ENCODE measurements at places on chromosomes 1 and 21.

DNA sequence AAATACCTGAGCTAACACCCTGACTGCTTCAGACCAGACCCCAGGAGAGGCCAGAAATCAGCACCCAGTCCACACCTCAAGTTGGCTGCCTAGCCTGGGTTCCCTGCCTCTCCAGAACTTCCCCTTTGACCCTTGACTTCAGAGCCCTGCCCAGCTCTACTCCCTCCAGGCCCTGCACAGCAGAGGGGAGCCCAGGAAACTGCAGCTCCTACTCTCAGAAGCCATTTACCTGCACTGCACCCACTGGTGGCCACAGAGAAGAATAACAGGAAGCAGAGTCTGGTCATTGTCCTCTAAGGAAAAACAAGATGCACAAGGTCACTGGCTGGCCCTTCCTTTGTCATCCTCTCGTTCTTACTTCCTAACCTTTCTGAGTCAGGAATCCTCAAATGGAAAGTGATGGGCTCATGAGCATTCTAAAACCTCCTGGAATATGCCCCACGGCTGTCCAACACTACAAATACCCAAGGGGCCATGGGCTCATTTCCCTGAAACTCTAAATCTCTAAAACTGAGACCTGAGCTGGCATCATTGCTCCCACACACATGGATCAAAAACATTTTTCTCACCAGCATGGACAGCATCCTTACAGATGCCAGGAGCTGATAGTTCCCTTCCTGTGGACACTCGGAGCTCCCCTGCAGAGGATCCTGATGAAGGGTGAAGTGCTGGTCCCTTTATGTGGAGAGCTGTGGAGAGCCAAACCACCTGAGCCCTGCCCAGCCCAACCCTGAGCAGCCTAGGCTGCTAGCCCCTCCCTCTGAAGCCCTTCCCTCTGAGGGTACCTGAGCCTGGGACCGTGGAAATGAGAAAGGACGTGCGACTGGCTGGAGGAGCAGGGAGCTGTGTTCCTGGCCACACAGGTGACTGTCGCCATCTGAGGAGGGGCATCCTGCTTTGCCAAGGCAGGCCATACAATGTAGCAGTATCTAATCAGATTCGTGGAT is at the start of gene ITLN2:
Gene ITLN2 (minus strand): TSS at position 652 of the 947 bp plus-strand sequence. CDS start 68 bp downstream, at position 584.
- no peak for DNase-seq

- DNase-seq, result no peak
Observed at GRCh38 chr1:44591381-44591780, 82.9 kb downstream of the TMEM53 start.

DNA sequence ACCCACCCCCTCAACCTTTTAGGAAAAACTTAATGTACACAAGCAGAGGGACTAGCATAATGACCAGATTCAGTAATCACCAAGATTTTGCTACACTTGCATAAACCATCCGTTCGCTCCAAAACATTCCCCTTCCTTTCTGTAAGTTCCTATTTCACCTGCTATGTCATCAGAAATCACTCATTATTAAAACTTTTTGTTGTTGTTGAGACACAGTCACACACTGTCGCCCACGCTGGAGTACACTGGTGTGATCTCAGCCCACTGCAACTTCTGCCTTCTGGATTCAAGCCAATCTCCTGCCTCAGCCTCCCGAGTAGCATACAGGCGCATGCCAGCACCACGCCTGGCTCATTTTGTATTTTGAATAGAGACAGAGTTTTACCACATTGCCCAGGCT is 3.4 kb downstream of the MRPL20 start:
- no peak for DNase-seq

DNA sequence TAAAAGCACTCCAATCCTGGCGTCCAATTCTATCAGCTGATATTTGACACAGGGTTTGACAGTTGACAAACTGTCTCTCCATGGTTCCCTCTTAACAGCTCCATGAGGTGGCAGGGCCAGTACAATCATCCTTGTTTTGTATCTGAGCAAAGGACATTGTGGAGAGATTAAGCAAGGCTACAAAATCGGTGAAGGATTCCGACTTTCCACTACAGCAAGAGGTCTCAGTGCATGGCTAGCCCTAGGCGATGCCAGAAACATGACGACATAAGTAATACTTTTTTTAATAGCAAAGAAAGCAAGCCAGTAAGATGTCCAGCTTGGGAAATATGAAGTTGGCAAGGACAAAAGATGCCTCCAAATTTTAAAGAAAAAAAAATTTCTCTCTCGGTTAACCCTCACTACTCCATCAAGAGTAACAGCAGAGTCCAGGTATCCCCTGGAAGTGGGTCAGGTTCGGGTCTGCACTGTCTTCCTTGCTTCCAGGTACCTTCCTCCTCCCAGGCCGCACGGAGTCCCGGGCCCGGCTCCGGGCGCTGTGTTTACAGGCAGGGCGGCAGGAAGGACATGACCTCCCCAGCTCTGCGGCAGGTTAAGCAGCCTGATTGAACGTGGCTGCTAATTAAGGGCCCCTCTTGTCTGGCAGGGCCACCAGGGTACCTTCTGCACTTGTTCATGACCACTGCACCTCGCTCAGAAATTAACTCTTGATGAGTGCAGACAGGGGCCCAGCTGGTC is 106.1 kb downstream of the SIM2 start:
- DNase-seq, result no peak

- no peak for DNase-seq
Observed at GRCh38 chr1:100775483-100775882, 55.9 kb downstream of the VCAM1 start.

DNA sequence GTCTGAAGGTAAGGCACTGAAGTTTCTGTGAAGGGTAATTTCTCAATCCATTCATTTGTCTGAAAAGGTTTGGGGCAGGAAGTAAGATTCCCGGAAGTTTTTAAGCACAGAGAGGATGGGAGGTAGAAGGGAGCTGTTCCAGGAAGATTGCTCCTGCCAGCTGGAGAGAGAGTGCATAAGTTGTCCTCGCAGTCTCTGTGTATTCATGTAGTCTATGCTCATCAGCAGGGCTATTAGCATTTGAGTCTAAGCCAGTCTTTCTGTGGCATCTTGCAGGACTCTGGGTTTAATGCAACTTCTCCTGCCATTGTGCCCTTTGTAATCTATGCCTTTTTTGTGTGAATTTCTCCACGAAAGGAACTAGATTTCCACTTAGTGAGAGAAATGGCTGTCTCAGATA is 140.8 kb upstream of the FGGY start:
- DNase-seq, result no peak

DNA sequence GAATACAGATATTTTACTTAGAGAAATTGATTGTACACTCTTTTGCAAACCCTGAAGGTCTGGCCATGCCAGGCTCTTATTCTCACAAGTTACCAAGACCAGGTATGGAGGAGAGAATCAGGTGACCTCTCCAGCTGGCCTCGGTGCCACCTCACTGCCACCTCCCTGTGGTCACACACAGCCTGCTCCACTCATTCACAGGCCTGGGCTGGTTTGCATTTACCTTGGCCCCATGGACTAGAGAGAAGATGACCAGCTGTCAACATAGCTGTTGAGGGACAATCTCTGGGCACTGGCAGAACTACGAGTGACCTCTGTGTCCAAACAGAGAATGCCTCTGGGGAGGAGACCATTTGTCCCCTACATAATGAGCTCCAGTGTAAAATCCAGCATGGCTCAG is 291.2 kb upstream of the RUNX1 start:
- DNase-seq, result no peak

DNA sequence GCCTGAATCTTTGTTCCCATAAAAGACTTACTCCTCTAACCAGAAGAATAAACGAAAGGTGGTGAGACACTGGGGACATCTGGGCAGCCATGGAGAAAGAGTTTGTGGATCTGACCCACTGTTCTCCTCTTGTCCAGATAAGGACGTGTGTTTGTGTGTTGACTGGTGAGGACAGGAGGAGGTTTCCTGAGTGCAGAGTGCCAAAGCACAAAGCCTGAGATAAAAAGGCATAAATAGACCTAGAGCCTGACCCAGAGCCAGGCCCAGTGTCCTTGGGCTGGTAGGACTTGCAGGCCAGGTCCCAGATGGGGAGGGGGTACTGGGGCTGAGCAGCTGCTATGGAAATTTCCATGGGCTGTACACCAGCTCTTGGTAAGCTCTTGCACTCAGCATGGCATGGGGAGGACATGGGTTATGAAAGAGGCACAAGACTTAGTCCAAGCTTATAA is 19.6 kb upstream of the COQ8A start:
- peak; percentile 97 for DNase-seq

GRCh38 chr1:174880171-174880570 is 119.6 kb upstream of the CACYBP start:
- DNase-seq, result no peak

DNA sequence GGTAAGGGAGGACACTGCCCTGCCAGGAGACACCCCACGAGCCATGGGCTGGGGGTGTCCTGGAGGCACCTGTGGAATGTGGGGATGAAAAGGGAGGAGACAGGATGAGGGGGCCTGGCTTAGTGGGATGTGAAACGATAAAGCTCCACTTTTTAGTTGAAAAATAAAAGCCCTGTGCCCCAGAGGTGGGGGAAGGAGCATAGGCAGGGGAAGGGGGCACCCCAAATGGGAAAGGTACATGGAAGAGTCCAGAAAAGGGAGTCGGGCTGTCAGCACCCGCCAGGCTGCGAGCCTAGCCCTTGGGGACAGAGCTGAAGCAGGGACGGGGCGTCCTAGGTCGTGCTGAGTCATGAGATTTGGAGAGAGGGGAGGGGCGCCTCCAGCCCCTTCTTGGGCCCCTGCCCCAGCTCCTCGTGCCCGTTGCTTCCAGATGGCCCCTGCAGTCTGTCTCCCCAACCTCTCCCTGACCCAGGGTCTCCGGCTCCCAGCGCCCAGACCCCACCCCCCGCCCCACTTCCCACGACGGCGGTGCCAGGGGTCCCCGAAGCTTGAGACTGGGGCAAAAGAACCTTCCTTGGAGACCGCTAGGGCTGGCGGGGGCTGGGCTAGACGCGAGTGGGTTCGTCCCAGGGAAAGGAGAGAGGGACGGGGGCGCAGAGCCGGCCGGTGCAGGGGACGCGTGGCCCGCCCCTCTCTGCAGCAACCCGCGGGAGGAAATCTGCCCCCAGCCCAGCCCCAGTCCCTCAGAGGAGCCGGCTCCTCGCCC is 795 bp downstream of the SYT2 start:
- DNase-seq, result no peak

GRCh38 chr1:175471039-175471800 is 272.2 kb downstream of the TNR start:
- DNase-seq, result no peak

- no peak for DNase-seq
Observed at GRCh38 chr1:167200749-167201148, 19.9 kb upstream of the POU2F1 start.

DNA sequence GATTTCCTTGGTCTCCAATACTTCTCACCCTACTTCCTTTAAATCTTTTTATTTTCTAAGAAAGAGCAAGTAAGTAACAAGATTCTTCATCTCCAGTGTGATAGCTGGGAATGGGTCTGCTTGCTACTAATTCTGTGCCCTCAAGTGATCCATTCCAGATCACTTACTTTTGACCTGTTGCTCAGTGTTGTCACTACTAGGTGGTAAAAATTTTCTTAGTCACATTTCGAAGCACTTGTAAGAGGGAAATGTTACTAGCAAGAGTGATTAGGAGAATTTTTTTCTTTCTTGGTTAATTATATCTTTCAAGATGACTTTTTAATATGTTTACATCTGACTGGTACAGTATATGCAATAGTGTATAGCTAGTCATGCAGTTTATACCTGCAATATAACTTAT is 2.2 kb downstream of the UBAP2L start:
- DNase-seq, result no peak

DNA sequence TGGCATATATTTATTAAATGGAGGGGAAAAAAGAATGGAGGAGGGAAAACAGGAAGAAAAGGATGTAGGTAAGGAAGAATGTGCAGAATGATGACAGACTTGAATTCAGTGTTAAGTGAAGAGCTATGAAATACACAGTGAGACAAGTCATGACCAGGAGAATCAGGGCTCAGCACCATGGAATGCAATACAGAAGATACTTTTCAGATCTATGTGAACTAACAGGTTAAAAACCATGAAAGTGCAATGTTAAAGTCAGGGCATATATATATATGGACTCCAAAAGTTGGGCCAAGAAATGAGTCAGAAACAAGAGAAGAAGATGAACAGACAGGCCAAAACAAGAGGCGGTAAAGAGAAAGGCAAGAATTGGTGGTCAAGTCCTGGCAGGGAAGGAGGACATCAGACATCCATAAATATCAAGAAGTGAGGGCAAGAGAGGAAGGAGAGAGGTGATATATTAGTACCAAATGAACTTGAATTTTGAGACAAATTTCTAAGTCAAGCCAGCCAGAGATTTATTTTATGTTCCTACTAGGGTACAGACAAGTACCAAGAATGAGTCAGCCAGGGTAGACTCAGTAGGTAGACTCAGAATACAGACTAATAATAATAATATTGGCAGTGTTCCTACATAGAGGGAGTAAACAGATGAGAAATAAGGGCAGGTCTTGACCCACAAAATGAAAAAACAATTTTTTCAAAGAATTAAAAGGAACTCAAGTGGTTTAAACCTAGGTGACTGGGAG is 39.5 kb upstream of the MCOLN3 start:
- DNase-seq, result no peak

GRCh38 chr1:184941735-184942134 is 32.6 kb downstream of the NIBAN1 start:
- DNase-seq, result no peak

- DNase-seq, result no peak
Observed at GRCh38 chr1:31214316-31215064, 25.2 kb downstream of the NKAIN1 start.

GRCh38 chr1:156122519-156123355 is 8.2 kb downstream of the LMNA start:
- DNase-seq, result peak; percentile 94

DNA sequence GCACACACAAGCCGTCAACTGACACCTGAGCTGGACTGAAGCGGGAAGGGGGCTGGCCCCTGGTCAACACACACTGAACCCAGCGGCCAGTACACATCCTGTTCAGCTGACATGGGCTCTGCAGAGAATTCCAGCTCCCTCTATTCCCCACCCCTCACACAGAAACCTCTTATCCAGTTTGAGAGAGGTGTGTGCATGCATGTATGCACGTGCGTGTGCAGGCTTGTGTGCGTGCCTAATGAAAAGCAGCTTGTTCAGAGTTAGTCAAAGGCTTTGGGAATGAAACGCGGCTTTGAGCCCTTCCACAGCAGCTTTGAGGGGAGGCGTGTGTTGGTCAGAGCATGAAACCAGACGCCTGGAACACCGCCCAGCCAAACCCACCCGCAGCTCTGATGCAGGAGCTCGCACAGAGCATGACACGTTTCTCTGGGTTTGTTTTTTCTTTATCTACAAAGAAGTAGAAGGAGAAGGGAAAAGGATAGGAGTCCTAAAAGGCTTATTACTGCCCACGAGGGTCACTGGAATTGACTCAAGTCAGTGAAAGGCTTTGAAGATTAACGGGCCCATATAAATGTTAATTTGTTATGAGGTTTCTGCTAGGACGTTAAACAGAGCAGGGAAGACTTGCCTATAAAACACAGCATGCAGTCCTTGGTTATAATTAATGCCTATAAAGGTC is 184.2 kb downstream of the ETS2 start:
- DNase-seq, result no peak

GRCh38 chr1:244053831-244054230 is 2.7 kb downstream of the ZBTB18 start:
- DNase-seq, result no peak
